ENCODE measurements at places on chromosomes 3 and 15. TPM values are rescaled to one million over a fixed set of nuclear protein-coding genes. Genes with fewer than 3 reads are reported as not detected.

Gene SPINT1
- polyA plus RNA-seq: 166 TPM

Gene TF
- polyA plus RNA-seq: 22.5 TPM

Gene ZBTB38
- polyA plus RNA-seq: 147 TPM

Gene CD96
- polyA plus RNA-seq: 4.1 TPM

Gene PPP2R3A
- polyA plus RNA-seq: 7.4 TPM

Gene HYAL2
- polyA plus RNA-seq: 37.2 TPM

Gene A4GNT
- 0.07 TPM for polyA plus RNA-seq

Gene MYL3
- polyA plus RNA-seq: 6.7 TPM

Gene SLC27A2
- 29.6 TPM for polyA plus RNA-seq
